PC-3 (cell line): ENCODE measurements at places on chromosomes 11 and 22.
A peak's percentile ranks its signal among the peaks of the same experiment; 100 is the strongest.

GRCh38 chr11:8283465-8284230 is 20.0 kb upstream of the LMO1 start:
- DNase-seq: no peak

GRCh38 chr11:6717426-6717825 is 34.3 kb upstream of the MRPL17 start:
- DNase-seq: no peak

DNA sequence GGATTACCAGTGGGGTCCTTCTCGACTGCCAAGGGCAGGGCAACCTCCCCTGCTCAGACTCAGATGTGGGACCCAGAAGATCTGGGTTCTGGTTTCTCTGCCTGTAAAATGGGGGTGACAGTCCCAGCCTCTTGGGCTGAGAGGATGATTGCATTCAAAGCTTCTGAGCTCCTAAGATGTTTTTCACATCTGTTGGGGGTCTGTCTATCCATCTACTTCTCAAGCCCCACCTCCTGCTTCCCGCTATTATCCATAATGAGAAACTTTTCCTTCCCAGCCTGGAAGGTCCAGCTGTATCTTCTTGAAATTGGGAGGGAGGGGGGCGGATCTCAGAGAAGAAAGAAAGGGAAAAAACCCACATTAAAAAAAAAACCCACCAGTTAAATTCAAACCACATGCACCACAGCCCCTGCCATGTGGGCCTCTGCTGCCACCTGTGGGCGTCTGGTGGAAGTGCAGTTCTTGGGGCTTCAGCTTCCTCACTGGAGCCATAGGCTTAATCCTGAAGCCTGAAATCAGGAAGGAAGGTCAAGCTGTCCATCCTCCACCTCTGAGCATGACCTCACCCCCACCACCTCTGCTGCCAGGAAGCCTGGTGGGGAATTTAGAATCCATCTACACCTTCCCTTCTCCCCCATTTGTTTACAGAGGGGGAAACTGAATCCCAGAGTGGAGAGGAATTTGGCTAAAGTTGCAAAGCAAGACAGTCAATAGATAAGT is 27.3 kb downstream of the ARHGEF17 start:
- peak; percentile 94 for DNase-seq

DNA sequence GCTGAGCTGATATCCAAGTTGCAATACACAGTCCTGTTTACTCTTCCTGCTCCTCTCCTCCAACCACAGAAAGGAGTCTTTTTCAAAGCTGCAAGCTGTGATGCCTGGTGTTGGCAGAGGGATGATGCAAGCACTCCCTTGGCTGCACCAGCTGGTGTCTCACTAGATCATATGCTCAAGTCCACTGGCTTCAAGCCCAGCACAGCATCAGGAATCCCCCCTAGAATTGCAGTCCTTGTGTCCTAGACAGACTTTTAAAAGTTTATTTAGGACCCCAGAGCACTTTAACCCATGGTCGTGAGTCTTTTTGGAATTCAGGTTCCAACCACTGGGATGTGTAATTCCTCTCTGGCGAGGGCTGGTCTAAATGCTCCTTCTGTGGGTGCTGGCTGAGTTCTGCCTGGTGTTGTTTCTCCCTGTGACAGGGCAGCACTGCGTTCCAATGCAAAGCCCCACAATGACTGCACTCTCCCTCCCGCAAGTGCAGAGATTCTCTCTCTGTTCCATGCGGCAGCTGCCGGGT is 1.9 kb upstream of the HEPN1 start:
- no peak for DNase-seq

DNA sequence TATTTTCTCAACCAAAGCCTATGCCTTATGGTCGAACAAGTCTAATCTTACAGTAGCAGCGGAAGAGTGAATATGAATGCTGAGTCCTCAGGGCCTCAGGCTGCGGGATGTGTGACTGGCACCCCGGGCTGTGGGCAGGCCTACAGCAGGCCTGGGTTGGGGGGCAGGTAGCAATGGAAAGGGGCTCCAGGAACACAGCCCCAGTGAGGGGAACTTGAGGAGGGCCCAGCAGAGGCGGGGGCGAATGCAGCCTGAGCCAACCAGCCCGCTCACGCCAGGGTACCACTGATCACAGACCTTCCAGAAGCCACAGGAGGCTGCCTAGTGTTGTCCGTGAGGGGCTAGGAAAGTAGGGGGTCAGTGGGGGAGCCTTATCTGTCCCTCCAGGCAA is 11.3 kb upstream of the CD5 start:
- no peak for DNase-seq

GRCh38 chr11:64650923-64651523 is 60.0 kb downstream of the SLC22A12 start:
- peak; percentile 40 for DNase-seq

GRCh38 chr22:44759001-44759400 is 6.6 kb downstream of the ARHGAP8 start:
- no peak for DNase-seq
